ENCODE measurements at places on chromosomes 6 and 20.

GRCh38 chr20:44010162-44010704 lies 95.6 kb downstream of the TOX2 start:
- no peak for DNase-seq

DNA sequence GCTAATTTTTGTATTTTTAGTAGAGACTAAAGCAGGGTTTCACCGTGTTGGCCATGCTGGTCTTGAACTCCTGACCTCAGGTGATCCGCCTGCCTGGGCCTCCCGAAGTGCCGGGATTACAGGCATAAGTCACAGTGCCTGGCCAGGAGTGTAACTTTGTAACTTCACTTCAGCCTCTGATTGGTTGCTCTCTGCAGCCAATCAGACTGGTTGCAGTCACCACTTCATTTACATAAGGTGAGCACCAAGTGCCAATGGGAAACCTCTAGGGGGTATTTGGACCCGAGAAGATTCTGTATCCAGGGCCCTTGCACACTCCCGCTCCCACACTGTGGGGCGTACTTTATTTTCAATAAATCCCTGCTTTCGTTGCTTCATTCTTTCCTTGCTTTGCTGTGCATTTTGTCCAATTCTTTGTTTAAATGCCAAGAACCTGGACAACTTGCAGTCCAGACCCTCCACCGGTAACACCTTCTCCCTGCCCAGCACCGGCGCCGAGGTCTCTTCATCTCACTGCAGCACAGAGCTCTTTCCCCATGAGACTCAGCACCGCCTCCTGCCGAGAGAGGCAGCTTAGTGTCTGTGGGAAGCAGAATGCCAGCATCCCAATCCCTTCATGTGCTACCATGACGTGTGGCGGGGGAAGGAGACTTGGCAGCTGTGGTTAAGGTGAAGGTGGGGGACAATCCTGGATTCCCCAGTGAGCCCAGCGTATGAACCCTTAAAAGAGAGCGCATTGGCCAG lies 14.0 kb upstream of the MRGBP start:
- DNase-seq: no peak

- no peak for DNase-seq
Measured at GRCh38 chr6:147177286-147177685, 26.9 kb upstream of the STXBP5 start.

DNA sequence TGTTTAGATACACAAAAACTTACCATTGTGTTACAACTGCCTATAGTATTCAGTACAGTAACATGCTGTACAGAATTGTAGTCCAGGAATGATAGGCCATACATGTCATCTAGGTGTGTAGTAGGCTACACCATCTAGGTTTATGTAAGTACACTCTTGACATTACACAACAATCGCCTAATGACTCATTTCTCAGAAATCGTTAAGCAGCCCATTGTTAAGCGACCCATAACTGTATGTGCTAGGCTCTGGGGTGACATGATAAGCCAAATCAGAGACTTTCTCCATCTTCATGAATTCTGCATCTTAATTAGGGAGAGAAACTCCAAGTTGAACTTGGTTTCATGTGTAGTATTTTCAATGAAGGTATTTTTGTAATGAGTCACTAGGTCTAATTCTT lies 17.2 kb downstream of the STK35 start:
- no peak for DNase-seq

- no peak for DNase-seq
Measured at GRCh38 chr6:8130399-8130798, 28.1 kb upstream of the EEF1E1 start.

DNA sequence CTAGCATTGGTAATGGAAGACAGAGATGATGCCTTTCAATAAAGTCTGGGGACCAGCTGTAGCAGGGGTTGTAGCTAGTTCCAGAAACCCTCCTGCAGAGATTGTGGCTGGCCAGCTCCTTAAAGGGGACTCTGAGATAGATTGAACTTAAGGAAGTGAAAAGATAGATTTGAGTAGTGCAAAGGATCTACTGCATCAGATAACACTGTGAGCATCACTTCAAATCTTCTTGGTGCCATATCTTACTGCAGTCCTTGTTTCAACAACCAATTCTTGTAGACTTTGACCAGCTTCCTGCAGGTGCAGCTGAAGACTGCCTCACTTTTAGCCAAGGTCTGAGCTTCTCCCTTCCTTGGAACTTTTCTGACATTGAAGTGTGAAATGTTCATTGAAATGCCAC lies 14.8 kb upstream of the CEP162 start:
- no peak for DNase-seq

GRCh38 chr6:45427726-45428125 lies 50.0 kb upstream of the SUPT3H start:
- no peak for DNase-seq

DNA sequence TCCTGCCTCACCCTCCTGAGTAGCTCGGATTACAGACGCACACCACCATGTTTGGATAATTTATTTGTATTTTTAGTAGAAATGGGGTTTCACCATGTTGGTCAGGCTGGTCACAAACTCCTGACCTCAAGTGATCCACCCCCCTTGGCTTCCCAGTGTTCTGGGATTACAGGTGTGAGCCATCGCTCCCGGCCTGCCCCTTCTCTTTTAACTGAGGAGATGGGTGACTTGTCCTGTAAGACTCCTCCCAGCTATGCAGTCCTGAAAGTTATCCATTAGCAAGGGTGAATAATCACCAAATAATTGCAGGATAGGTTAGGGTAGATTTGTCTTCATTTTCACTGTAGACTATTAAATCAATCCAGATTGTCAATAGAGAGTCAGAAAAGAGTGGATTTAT lies 40.5 kb upstream of the JARID2 start:
- DNase-seq: no peak

DNA sequence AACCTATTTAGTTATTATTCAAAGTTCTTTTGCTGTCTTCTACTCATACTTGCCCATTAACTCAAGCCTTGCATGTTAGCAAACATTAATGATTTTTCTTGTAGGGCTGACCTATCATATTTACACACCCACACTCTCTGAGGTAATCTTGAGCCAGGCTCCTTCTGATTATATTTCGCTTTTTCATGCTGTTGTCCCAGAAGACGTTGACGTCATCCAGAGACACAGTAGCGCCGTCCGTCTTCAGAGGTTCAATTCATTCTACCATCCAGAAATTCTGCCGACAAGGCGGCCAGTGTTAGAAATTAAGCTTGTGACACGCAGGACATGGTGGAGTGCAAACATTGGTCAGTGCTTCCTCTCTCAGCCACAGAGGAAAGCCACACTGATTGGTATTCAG lies 584.7 kb downstream of the BMP2 start:
- no peak for DNase-seq

- DNase-seq: no peak
Measured at GRCh38 chr20:62515826-62516225, 40.0 kb upstream of the GATA5 start.

DNA sequence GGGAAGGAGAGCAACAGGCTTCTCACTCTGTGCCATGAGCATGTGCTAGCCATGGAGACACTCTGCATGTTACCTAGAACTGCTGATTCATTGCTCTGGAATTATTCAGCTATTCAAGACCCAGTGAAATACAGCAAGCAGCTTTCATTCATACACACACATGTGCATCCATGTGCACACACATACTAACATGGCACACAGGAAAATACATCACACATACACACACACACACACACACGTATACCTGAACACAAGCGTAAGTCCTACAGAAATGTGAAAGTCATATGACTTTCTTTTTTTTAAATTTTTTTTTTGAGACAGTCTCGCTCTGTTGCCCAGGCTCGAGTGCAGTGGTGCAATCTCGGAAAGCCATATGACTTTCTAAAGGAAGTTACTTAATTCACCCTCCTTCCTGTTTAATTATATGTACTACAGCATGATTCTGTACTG lies 108.2 kb upstream of the NFATC2 start:
- DNase-seq: no peak

DNA sequence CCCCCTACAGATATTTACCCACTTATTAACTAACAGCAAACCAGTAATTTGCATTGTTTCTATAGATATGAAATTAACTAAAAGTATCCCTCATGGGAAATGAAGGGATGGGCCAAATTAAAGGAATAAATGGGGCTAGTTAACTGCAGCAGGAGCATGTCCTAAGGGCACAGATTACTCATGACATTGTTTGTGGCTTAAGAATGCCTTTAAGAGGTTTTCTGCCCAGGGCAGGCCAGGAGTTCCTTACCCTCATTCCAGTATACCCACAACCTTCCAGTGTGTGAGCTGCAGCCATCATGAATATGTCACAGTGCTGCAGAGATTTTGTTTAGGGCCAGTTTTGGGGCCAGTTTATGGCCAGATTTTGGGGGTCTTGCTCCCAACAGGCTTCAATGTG lies 1101.9 kb downstream of the PRIM2 start:
- no peak for DNase-seq

- no peak for DNase-seq
Measured at GRCh38 chr20:23455639-23456038, 3.0 kb upstream of the CST11 start.

DNA sequence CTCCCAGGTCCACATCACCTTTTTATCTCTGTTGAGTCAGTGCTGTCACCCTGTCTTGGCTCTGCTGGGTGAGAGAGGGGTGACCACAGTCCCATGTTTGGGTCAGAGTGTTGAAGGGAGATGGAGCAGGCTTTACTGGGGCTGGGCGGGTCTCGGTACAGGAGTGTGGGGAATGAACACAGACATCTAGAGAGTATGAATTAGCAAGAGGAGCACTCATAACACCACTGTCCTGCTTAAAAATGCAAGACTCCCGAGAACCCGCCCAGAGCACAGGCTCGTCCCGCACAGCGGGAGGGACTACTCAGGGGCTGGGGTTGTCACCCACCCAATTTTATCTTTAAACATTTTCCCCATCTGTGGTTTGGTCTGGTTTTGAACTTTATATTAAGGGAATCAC lies 27.5 kb upstream of the DACT2 start:
- DNase-seq: no peak

- DNase-seq: no peak
Measured at GRCh38 chr6:51844336-51844735, 243.1 kb downstream of the PKHD1 start.

- no peak for DNase-seq
Measured at GRCh38 chr6:144867761-144868160, 582.6 kb downstream of the UTRN start.

GRCh38 chr20:40571639-40572038 lies 117.4 kb downstream of the MAFB start:
- no peak for DNase-seq

GRCh38 chr6:145755682-145756081 lies 20.4 kb upstream of the EPM2A start:
- no peak for DNase-seq

DNA sequence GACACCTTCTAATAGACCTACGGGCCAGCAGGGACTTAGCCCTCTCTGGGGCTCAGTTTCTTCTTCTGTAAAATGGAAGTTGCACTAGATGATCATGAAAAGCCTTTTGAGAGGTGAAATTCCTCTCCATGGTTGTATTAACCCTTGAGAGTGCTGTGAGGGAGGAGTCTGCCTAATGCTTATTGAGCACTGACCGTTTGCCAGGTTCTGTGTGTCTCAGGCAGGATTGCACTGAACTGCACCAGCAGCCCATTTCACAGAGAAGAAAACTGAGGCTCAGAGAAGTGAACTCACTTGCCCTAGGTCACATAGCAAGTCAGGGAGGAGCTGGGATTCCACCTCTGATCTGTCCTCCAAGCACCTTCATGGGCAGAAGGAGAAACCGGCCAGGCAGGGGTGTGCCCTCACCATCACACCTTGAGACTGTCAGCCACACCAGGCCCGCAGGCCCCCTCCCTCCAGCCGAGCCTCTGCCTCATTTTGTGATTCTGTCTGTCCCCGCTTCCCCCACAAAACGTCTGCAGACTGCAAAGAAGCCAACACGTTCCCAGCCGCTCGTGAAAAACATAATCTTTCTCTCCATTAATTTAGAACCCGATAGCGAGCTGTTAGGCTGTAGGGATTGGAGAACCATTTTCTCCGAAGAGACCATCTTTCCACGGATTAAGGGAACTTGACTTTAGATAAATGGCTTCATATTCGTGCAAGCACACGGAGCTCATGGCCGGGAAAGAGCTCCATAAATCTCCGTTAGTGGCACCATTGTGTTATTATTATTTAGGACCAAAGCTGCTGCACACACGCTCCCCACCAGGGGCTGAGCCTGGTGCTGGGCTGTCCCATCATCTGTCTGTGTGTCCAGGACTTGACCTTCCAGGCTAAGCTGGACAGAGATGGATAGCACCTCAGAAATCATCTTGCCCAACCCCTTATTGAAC lies 46.0 kb downstream of the KIAA1755 start:
- no peak for DNase-seq

- no peak for DNase-seq
Measured at GRCh38 chr20:43040427-43040826, 149.3 kb downstream of the PTPRT start.

All from activated CD4-positive, CD25-positive, alpha-beta regulatory T cell treated with anti-CD3 and anti-CD28 coated beads, Interleukin-2, amount 50 U/mL, for 72 hours (primary cell).